ENCODE measurements at places on chromosomes 5 and 9.

- no peak for DNase-seq
These were observed 95.8 kb downstream of the PLCXD3 start for GRCh38 chr5:41414598-41414997.

DNA sequence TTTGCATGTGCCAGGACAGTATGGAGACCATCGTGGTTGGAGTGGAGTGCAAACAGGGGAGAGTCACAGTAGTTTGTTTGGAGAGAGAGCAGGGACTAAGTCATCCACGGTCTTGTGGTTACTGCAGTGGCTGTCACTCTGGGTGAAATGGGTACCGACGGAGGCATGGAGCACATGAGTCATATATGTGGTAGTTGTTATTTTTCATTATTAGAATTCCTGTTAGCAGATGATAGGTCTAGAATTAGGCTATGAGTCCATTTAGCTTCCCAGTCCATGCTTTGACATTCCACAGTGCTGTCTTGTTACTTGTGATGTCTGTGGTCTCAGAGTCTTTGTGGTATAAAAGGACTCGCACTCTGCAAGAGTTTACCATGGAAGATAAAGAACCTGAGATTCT, 303.9 kb downstream of the DMRT2 start:
- no peak for DNase-seq

- DNase-seq: no peak
These were observed 29.7 kb upstream of the CSNK1G3 start for GRCh38 chr5:123482258-123482657.

DNA sequence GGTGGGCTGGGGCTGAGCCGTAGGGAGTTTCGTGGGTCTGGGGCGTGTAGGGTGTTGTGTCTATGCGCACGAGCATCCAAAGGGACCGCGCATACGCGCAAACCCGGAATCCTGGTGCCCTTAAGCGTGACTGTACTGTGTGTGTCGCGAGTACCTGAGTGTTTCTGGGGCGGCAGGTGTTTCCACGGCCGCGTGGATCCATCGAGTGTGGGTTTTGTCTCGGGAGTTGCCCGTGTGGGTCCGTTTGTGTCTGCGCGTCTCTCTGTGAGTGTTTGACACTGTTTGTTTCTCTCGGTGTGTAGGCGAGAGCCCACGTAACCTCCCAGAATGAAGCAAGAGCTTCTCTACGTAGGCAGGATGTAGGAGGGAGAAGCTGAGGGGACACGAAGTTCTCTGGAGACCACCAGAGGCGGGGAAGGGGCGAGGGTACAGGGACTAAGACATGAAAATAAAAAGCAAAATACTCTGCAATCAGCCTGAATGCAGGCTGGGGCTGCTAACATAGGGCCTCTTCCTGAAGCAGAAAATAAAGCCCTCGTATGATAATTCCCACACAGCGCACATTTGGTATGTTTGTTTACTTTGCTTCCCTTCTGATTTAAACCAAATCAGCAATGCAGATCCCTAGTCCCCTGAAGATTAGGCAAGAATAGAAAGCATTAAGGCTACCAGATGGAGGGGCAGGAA, 588 bp upstream of the BRINP1 start:
- no peak for DNase-seq

GRCh38 chr9:91930475-91930874, 19.6 kb downstream of the ROR2 start:
- no peak for DNase-seq

- DNase-seq: no peak
These were observed 14.6 kb upstream of the ICE1 start for GRCh38 chr5:5407924-5408323.

DNA sequence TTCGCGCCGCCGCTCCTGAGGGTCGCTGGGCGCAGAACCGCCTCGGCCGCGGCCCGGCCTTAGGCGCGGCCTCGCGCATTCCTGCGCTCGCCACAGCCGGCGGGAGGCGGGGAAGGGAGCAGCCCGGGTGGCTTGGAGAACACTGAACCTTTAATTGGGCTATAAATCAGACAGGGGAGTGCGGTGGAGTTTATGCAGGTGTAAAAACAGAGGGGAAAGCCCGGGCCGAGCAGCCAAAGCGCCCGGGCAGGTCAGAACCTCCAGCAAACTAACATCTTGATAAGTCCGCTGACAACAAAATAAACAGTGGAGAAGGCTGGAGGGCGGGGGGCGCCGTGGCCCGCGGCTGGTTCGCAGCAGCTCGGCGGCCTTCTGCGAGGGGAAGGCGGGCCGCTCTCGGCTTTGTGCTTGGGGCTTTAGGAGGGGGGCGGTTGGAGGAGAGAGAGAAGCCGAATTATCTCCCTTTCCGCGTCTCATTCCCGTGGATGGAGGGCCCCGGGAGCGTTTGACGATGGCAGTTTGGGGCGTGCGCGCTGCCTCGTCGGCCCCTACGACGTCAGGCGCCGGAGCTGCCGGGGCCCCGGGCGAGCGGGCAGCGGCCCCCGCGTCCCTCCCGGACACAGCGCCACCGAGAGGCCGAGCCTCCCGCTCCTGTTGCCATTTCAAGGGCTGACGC, 11.3 kb downstream of the FOXD1 start:
- no peak for DNase-seq

GRCh38 chr5:82439750-82440445, 161.7 kb upstream of the RPS23 start:
- DNase-seq: no peak

DNA sequence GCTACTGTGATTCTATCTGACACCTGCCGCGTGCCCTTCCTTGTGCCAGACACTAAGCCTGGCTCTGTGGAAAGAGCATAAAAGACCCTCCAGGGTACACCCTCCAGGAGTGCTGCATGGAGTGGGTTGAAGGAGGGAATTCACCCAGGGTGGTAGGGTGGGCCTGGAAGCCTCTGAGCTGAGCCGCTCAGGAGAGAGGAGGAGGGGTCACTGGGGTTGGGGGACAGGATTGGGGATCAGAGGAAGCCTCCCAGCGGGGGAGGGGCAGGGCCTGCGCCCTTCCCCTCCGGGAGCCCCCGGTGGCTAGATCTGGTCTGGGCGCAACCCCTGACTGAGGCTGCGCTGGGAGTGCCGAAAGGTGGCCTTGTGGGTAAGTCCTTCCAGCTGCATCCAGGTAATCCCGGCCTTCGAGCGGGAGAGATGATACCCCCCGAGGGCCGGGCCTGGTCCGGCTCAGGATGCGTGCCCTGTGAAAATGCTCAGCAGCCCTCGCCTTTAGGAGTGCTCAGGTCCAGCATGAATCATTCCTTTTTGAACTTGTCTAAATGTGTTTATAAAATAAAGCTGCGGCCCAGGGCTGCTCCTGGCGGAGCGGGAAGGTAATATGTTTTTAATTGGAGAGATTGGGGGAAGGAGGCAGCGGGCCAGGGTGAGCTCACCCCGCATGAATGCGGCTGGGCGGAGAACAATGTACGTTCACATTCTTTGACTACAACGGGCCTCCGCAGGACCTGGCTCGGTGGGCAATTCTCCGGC, 118.1 kb upstream of the SMIM23 start:
- no peak for DNase-seq

DNA sequence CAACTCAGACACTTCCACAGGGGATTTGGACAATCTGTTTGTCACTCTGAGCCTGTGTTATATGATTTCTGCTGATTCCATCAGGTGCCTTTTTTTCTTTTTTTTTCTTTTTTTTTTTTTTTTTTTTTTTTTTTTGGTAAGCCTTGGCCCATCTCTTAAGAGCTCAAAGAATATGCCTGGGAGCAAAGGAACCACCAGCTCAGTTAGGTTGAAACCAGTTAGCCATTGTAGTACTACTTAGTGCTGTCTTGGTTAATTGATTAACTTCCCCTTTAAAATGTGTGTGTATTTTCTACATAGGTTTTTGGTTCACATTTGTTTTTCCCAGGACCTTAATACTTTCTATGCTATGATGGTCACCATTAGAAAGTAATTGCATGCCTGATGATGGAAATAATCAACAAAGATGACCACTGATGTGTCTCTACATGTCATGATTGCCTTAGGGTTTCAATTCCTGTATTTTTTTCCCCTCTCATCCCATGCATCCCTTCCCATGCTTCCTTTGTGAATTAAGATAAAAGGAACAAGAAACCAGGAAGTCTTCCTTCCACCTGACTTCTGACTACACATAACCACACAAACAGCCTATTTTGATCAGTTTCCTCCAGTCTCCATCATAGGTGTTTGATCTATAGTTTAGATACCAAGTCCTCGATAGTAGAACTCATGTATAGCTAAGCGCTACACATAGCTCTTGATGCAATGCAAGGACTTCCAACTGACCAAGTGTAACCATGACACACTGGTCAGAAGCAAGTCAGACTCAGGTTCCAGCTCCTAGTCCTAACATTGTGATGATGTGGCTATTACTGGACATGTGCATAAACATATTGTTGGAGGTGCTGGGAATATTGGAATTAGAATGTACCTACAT, 306.1 kb downstream of the EFNA5 start:
- no peak for DNase-seq

DNA sequence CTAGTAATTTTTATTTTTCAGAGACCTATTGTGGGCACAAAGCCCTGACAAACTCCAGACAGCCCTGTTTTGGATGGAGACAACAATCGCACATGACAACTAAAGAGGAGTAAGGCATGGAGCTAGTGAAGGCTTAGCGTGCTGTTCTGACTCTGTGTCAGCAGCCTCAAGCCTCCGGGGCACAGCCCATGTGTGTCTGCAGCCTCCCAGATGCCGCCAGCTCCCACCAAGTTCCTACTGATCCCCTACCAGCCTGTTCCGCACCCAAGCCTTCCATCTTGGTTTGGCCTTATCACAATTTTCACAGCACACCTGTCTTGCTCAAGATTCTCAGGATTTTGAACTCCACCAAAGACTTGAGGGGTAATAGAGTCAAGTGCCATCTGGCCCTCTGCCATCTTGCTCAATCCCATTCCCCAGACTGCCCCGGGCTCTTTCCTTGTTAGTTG, 70.3 kb upstream of the SH3PXD2B start:
- DNase-seq: no peak

DNA sequence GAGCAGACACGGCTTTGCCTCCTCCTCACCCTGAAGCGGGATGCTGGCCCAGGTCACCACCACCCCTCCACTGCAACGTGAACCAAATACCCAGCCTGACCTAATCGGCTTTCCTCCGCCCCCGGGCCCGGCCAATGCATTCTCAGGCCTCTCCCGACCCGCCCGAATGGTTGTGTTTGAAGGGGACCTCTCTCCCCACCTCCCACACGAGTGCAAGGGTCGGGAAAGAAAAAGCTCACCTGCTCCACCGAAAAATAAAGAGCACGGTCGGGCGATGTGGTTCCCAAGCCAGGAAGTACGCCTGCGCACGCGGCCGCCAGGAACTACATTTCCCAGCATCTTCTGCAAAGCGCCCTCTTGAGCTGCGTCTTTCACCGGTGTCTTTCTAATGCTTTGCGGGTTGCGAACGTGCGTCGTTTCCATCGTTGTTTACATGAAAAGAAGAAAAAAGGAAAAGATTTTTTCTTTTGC, at the start of gene ZNF883:
TSS of gene ZNF883 (minus strand) at position 282 of the 471 bp plus-strand sequence.
- DNase-seq: peak; percentile 20

- no peak for DNase-seq
These were observed 49.0 kb downstream of the NKD2 start for GRCh38 chr5:1057485-1058082.

DNA sequence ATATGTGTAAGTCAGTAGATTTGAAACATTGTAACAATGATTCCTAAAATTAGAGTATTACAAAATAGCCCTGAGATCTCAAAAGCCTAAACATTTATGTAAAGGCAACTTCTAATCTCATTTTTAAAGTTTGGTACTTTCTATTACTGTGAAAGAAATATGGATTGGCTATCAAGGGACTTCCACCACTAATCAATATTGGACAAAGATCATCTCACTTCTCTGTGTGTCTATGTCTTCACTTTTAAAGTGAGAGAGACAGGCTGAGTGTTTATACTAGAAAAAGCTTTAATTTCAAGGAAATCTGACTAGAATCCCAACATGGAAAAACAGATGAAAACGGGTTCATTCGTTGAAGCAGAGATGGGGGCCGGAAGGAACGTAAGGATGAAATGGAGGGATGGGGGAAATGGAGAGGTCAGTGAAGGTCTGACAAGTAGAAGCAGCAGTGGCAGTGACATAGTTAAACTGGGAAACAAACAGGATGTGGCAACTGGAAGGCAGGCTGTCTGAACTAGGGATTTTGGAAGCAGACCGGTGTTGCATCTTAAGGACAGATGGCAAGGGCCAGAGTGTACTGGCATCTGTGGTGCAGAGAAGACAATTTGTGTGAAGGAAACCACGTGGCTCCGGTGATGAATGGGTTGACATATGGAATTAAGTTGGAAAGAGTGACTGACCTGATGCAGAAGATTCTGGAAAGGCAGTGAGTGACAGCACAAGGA, 60.8 kb downstream of the PDE4D start:
- no peak for DNase-seq

DNA sequence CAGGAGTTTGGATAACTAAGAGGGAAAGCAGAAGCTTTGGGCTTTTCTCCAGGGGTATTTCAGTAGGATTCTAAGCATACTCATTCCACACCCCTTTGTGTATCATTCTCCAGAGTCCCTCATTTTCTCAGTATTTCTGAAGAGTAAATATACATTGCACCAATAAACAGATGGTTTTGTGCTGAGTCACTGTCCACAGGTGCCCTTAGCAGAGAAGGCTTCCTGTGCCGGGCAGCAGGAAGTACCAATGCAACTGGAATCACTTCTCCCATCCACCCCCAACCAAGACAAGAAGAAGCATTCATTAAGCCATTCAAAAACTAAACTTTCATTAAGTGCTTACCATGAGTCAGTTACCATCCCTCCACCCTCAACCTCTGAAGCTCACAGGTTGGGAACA, 3.6 kb upstream of the CCNJL start:
- no peak for DNase-seq

DNA sequence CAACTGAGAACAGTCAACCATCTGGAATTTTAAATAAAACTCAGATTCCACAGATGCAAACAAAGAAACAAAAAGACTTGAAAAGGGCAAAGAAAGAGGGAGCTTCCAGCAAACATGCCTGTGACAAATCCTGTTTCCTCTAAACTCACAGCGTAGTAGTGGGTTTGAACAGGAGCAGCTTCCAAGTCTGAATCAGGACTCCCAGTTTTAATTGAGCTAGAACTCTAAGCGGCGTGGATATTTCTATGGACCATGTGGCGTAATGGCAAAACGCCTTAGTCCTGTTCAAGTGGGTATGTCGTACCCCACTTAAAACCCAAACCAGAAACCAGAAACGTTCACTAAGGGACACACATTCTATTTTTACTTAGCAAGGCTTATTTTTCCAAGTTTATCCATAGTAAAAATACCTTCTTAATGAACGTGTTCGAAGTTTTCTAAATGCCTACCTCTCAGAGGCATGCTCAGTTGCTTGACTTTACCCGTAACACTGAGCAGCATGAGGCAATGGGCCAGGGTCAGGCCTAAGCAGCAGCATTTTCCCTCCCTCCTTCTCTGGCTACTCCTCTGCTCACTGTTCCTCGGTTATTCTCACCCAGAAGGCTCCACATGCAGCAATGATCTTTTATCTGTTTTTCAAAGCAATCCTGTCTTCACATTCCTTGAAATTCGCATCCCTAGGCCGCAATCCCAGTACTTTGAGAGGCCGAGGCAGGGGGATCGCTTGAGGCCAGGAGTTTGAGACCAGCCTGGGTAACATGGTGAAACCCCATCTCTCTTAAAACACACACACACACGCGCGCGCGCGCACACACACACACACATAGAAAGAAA, 77.9 kb downstream of the FNBP1 start:
- no peak for DNase-seq
